Erythroblast (primary cell): ENCODE measurements at places on chromosomes 16 and 17.
A peak's percentile ranks its signal among the peaks of the same experiment; 100 is the strongest.

- no peak for DNase-seq
These were observed 529.4 kb downstream of the RBFOX1 start for GRCh38 chr16:7861891-7862582.

GRCh38 chr16:51952500-51952899, 594.4 kb downstream of the TOX3 start:
- DNase-seq: no peak

DNA sequence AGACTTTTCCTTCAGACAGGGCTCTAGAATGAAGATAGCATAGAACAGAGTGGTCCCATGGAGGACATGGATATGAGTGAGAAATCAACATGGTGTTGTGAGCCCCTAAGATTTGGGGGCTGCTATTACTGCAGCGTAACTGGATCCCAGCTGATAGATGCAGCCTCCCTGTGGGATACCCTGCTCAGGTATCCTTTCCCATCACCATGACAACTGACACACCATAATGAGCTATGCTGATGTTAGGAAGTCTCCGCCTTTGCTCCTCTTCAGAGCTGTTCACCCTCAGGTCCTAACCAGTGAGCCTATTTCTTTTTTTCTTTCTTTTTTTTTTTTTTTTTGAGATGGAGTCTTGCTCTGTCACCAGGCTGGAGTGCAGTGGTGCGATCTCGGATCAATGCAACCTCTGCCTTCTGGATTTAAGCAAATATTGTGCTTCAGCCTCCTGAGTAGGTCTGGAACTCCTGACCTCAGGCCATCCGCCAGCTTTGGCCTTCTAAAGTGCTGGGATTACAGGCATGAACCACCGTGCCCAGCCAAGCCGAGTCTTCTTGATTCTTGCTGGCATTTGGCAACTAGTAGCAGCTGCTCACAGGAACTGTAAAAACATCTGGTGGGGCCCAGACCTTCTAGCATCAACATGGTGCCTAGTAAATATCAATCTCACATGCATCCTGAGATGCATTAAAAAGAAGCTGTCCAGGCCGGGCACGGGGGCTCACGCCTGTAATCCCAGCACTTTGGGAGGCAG, 17.1 kb downstream of the STX4 start:
- no peak for DNase-seq

- no peak for DNase-seq
These were observed 150.0 kb downstream of the HS3ST4 start for GRCh38 chr16:25841761-25842160.

- DNase-seq: no peak
These were observed 39.2 kb upstream of the ABCC12 start for GRCh38 chr16:48194828-48195556.

DNA sequence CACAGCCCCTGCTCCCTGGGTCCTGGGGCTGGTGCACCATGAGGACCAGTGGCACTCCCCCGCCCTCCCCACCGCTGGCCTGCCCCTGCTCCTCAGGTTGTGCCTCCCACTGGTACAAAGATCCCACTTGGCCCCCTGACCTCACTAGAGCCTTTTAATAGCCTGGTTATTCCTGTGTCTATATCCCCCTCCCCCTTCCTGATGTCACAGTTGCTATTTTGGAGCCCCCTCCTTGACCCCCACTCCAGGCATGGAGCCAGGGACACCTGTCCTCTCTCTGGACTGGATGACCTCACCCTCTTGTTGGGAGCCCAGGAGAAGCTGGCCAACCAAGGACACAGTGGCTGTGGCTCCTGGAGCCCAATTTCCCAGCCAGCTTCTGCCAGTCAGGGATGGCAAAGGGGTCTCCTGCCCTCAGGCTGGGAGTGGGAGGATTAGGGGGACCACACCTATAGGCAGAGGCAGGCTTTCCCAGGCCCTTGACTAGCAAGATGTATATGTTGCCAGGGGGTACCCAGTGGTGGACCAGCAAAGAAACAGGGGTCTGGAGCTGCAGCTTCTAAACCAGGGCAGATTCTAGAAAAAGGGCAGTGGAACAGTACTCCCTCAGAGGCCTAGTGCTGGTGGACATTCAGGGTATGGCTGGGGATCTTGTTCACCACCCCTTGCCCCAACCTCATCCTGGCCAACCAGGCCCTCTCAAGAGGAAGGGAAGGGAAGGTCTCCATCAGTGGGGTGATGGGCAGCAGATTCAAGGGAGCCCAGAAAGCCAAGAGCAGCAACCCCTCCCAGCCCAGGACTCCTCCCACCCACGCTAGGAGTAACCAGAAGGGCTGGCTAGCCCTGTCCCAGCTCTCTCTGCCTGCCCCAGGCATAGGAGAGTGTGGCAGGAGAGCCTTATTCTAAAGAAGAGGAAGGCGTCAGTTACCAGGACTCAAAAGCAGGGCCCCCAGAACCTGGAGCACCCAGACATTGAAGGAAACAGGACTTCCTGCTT, 10.9 kb downstream of the HDAC5 start:
- DNase-seq: peak; percentile 24

GRCh38 chr16:53827741-53828140, 123.8 kb downstream of the FTO start:
- DNase-seq: no peak

GRCh38 chr17:4593021-4593421, 8.7 kb downstream of the SMTNL2 start:
- DNase-seq: no peak

GRCh38 chr16:15919331-15919730, 30.1 kb upstream of the ABCC1 start:
- DNase-seq: no peak

DNA sequence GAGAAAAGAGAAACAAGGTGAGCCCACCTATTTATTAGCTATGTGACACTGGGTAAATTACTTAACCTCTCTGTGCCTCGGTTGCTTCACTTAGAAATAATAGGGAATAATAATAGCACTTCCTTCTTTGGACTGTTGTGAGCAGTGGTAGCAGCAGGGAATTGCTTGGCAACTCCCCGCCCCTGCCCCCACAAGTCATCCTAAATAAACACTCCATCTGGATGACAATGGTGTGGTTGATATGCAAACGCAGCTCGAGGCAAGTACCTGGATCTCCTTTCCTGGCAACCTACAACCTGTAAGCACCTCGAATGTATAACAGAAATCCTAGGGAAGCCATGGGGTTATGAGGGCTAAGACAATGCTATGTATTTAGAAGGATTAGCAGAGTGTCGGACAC, 9.1 kb downstream of the TEKT3 start:
- DNase-seq: no peak

- no peak for DNase-seq
These were observed 2.9 kb upstream of the MAFG start for GRCh38 chr17:81930142-81931125.

DNA sequence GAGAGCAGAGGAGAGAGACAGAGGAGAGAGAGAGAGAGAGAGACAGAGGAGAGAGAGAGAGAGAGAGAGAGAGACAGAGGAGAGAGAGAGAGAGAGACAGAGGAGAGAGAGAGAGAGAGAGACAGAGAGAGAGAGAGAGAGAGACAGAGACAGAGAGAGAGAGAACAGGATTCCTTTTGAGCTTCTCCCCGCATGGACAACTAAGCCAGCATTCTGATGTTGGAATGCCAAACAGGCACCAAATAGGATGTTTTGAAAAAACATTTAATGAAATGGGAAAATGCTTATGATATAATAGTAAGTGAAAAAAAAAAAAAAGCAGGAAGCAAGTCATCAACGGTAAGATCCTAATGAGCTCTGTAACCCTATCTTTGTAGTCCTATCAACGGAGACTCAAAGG, 60.7 kb downstream of the ARSG start:
- DNase-seq: no peak

DNA sequence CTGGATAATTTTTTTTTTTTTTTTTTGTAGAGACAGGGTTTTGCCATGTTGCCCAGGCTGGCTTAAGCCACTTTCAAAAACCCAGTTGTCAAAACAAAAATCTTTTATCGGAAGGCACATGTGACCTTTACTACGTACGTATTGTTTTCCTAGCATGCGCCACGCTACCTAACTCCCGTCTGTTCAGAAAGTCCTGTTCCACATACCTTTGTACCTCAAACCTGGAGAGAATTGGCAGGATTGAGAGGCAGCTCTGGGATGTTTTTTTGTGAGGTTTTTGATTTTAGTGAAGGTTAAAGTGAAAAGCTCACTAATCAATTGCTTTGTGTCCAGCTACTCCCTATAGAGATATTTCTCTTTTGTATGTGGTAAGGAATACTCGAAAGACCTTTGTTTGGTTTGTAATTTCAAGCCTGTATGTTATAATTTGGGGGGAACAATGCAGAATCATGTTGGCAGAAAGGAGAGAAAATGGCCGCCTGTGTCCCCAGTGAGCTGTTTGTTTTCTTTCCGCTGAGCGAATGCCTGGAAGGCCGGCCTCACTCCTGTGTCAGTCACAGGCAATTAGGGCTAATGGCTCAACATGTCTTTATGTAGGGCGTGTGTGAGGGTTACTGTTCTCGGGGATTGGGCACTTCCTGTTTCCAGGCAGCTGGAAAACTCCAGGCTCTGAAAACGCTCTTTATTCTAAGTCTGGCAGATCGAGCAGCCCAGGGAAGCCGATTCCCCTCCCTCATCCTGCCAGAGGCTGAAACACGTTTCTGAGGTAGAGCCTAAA, 60.8 kb upstream of the CLEC18A start:
- no peak for DNase-seq

DNA sequence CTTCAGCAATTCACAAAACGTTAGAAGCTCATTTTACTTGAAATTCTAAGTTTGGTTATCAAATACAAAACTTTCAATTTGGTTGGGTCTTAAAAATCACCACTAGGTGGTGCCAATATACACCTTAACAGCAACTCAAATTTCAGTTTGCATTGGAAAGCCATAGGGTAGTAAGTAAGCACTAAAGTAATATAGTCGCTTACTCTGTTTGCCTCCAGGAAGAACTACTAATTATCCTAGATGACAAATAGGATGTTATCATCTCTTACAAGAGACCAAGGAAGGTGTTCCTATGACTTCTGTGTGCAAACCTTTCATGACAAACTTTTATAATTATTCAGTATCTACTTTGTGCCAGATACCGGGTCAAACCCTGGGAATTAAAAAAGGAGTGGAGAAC, 93.3 kb downstream of the MYO1D start:
- DNase-seq: peak; percentile 77

DNA sequence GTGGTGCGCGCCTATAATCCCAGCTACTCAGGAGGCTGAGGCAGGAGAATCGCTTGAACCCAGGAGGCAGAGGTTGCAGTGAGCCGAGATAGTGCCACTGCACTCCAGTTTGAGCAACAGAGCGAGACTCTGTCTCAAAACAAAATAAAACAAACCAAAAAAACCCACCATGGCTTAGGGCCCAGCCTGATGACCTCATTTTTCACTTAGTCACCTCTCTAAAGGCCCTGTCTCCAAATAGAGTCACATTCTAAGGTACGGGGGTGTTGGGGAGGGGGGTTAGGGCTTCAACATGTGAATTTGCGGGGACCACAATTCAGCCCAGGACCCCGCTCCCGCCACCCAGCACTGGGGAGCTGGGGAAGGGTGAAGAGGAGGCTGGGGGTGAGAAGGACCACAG, 1.4 kb upstream of the STH start:
- DNase-seq: no peak

DNA sequence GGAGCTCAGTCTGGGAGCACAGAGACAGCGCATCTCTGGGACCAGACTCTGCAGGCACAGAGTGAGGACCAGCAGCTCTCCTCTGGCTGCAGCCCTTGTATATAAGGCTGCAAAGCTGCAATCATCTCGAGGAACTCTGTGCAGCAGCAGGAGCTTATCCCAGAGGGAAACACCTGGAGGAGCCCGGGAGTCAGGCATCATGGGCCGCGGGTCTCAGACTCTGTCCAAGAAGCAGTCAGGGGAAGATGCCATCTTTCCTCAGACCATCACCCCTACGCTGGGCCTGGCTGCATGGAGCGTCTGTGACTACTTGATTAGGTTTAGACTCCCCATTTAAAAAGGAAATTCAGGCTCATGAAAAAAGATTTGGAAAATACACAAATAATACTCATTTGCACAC, 122.0 kb downstream of the IRF8 start:
- no peak for DNase-seq

- no peak for DNase-seq
These were observed 1153.4 kb downstream of the CDH8 start for GRCh38 chr16:60882816-60883215.

DNA sequence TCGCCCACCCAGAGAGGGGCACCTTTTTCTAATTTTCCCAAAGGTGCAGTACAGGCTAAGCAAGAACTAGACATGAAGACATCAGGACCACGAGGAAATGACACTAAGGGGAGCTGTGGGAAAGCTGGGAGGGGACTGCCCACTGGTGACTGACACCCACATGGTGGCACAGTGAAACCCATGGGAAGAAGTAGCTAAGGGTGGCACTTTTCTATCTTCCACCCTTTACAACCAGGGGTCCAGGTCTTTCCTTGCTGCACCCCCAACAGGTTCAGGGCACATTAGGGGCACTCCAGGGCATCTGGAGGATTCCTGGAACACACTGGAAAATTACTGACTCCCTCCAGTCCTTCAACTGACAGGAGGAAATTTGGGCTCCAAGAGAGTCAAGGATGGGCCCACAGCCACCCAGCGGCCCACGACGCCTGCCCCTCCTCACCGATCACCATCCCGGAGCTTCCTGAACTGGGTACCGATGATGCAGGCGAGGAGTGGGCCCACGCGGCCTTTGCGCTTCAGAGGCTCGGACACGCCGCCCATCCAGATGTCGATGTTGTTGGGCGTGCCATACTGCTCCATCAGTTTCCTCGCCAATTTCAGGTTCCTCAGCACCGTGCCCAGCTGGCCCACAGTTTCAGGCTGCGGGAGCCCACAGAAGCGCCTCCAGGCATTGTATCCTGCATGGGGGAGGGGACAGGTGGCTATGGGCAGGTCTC, 9.4 kb downstream of the MPO start:
- DNase-seq: no peak

DNA sequence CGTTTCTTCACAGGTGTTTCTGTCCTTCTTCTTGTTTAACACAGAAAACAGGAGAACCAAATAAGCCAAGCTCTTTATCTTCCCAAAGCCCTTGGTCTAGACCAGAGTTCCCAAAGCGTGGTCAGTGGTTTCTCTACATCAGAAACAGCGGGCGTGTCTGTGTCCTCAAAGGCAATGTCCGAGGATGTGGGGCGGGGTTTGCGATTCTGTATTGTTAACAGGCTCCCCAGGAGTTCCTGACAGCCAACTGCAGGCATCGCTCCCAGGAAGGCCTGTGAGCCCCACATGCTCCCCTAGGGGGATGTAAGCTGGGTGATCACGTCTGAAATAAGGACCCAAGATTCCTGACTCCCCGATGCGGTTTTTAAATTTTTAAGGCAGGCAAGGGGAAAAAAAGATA, 28.4 kb upstream of the SLC25A19 start:
- DNase-seq: no peak
